Smooth muscle cell of the brain vasculature (primary cell): ENCODE measurements at places on chromosomes 11 and 22.
A peak's percentile ranks its signal among the peaks of the same experiment; 100 is the strongest.

- DNase-seq: peak; percentile 93
These were observed at the start of gene CTNND1 for GRCh38 chr11:57761301-57762234. TSS of gene CTNND1 (plus strand) at chr11:57761802. CDS start at chr11:57791479, 29,677 bp downstream.

- no peak for DNase-seq
These were observed 8.1 kb downstream of the SCARF2 start for GRCh38 chr22:20429254-20430100.

DNA sequence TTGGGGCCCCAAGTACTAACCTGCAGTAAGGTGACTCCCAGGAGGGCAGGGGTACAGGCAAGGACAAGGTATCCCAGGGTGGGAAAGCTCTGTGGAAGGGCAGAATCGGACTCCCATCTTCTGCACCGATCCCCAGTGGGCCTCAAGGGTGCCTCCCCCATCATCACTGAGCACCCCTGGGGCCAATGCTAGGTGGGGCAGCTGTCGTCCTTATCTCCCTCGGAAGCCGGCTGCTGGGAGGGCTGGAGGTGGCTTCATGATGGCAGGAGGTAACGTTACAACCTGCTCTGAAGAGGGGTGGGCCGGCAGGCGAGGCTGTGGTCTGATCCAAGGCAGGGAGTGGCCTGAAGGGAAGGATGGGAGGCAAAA is 87.6 kb upstream of the LINC01488 start:
- DNase-seq: no peak

GRCh38 chr11:31805629-31806185 is 5.4 kb downstream of the PAX6 start:
- DNase-seq: no peak

DNA sequence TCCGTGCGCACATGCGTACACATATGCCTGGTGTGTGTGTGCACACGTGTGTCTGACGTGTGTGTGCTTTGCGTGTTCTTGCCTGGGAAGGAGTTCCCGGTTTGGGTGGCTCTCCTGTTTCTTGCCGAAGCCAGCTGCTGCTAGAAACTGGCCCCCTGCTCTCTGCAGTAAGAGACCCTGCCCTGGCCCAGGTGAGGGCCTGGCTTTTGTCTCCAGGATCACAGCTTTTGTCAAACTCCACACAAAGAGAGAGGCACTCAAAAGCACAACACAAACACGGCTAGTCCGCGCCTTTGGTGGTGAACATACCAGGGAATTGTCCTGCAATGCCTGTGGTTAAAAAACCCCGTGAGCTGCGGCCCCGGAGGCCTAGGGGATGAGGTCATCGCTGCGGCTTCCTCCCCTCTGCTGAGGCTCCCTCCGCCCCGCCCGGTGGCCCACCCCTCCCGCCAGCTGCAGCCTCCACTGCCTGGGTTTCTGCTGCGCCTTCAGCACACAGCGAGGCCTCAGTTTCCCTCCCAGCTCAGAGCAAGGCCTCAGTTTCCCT is 88.9 kb downstream of the KCNQ1 start:
- peak; percentile 65 for DNase-seq

DNA sequence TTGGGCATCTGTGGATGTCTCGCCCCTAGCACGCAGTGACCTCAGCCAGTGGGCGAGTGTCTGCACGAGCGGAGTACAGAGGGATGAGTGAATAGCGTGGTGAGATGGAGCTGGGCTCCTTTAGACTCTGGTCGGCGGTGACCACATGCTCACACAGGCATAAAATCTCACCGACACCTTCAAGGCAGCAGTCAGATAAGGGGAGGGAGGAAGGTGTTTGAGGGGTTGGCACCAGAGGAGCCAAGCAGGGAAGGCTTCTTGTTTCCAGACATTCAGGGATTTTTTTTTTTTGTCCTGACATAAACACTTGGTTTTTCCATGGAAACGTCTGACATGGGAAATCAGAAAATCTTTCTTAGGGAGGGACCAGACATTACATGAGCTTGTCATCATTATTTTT is 35.8 kb downstream of the GRIK4 start:
- no peak for DNase-seq
